ENCODE measurements at places on chromosomes 6 and 20.
A peak's percentile ranks its signal among the peaks of the same experiment; 100 is the strongest.

GRCh38 chr6:110357664-110358552 is at the start of gene METTL24:
Gene METTL24 (minus strand): TSS chr6:110358349. CDS start chr6:110358272, 77 bp downstream.
- peak; percentile 46 for DNase-seq

DNA sequence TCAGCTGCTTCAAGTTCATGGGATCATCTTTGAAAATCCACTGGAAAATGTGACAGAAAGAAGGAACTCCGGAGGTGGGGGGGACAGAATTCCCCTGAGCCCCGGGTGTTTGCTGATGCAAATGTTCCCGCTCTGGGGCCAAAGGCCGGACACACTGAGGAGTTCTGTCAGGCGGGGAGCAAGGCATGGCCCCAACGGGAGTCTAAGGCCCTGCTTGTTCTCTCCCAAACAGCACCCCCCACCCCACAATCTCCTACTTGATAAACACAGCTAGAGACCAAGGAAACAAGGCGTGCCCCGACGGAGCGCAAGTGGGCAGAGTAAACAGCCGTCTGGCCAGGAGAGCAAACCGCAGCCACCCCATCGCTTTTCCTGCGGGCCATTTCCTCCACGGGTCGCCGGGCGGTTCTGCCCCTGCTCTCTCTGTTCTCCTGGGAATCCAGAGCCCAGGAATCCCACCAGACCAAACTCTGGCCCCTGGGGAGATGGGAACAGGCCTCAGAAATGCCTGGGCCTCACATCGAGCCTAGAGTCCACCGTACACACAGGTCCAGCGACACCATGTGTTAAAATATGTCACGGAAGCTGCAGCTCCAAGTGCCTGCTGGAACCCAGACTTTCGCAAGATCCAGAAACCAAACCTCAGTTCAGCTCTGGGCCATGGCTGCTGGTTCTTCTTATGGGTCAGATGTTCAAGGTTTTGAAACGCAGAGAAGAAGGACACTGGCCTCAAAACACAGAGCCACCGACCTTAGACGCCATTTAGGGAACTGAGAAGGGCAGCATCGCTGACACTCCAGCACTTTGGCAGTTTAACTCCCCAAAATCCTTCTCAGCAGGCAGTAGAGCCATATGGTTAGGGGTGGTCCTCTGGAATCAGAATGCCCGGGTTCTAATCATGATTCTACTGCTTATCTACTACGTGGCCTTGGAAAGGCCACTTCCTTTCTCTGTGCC is 104.2 kb downstream of the PREX1 start:
- DNase-seq: no peak

DNA sequence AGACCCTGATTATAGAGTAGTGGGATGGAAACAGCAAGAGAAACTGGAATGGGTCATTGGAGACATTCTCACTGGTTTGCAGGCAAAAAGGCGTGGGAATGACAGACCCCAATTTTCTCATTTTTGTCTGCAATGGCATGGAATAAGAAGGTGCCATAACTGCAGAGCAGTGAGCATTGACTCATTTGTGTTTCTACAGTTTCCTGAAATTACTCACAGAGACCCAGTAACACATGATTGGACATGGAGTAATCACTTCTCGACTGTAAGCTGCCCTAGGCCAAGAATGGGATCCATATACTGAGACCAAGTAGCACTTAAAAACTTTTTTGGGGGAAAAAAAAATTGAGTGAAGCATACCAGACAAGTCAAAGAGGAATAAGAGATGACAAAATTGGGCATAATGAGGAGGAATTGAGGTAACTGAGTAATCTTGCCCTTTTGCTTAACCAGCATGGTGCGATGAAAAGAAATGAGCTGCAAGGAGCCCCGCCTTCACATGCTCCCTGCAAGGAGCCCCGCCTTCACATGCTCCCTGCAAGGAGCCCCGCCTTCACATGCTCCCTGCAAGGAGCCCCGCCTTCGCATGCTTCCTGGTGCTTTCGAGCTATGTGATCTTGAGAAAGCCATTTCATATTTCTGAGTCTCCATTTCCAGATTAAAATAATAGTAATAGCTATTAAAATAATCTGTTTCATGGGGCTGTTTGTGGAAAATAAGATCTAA is 44.1 kb downstream of the NHSL1 start:
- no peak for DNase-seq

DNA sequence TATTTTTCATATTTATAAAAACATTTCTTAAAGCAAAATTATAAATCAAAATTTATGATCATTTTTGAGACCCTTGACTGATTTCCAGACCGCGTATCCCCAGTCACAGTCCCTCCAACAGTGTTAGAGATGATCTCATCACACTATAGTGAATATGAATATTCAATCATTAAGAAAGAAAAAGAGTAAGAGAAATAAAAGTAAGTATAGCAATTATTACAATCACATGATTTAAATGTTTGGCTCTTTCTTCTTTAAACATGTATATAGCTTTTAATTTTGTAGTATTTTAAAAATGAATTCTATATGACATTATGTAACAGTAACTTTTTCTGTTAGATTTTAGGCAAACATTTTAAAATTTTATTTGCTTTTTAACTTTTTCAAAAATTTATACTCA is 438.3 kb downstream of the RFPL4B start:
- no peak for DNase-seq

GRCh38 chr20:45338121-45339030 is 9.8 kb downstream of the SDC4 start:
- no peak for DNase-seq
